Esophagus squamous epithelium (tissue), 5 donors: ENCODE measurements at places on chromosomes 16 and 17.

DNA sequence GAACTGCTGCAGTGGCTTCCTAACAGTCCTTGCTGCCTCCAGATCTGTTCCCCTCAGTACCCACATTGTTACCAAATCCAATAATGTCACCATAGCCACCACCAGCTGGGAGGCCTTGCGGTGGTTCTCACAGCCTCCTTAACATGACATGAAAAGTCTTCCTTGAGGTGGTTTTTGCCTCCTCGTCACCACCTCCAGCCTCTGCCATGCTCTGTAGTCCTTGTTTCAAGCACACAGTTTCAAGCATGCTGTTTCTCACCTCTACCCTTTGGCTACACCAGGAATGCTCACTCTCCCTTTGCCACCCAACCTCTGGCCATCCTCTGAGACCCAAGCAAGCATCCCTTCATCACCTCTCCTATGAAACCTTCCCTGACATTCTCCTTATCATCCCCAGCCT is 47.2 kb downstream of the DNAH9 start:
- DNase-seq, result no peak

DNA sequence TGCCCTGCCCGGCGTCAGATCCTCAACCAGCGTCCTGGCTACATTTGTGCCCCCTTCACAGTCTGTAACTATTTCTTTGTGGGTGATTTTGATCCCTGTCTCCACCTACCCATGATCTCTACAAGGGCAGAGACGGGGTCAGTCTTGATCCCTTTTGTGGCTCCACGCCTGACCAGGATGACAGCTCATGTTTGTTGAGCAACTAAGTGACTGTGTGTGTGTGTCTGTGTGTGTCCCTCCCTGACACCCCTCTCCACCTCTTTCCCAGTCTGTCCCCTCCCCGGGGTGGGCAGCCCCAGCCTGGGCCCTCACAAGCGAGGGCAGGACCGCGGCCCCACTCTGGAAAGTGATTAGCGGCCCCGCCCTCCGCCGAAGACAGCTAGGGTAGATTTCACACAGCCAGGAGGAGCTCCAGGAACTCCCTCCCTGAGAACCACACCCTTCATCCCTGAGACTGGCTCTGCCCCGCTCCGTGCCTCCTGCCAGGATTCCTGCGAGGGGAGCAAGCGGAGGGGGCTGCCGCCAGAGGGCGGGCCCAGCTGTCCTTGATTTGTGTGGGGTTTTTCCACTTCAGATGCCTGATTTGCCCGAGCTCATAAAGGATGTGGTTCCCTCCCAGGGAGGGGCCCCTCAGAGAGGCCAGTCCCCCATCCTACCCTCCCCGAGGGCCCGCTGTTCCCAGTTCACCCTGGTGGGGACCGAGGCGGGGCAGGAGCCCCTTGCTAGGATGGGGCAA is 5.3 kb upstream of the HS3ST6 start:
- DNase-seq, result no peak

DNA sequence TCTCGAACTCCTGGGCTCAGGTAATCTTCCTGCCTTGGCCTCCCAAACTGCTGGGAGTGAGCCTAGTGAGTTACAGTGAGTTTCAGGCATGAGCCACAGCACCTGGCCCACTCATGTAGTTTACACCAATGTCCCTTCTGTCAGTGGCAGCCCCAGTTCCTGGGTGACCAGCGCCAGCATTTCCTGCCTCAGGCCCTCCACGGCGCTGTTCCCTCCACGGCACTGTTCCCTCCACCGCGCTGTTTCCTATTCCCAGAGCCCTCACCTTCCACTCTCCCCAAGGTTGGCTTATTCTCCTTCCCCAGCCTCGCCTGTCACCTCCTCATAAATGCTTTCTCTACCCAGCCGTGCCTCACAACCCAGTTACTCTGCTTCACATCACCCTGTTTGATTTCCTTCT is 32.6 kb downstream of the ITGAE start:
- no peak for DNase-seq

DNA sequence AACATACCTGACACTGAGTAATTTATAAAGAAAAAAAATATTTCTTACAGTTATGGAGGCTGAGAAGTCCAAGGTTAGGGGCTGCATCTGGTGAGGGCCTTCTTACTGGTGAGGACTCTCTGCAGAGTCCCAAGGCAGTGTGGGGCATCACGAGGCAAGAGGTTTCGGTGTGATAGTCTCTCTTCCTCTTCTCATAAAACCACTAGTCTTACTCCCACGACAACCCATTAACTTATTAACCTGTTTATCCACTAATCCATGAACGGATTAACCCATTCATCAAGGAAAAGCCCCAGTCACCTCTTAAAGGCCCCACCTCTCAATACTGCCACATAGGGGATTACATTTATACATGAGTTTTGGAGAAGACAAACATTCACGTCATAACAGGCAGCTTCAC is 20.1 kb downstream of the CIITA start:
- no peak for DNase-seq

DNA sequence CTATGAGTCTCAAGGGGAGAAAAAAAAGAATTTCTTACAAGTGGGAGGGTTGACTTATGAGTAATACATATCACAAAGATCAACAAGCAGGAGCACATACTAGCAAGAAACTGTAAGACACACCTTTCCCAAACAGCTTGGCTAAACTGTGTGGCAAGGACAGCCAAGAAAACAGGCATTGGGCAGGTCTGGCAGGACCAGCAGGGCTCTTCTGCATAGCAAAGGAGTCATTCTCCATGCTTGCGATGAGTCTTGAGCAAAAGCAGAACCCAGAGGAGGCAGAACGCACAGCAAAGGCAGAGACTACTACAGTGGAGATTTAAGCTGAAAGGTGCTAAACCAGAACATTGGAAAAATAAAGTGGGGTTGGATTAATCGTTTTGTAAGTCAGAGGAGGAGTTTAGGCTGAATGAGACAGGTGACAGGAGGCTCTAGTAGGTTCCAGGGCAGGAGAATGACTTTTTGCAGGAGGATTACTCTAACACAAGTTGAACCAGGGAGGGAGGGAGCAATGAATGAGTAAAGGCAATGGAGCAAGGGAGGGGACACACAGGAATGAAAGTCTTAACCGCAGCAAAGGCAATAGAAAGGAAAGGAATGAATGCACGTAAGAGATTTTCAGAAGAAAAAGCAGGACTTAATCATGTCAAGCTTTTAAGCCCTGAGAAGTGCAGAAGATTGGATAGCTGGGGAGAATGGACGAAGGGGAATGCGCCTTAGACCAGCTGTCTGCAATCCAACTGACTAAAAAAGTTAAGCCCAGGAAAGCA is 2.7 kb downstream of the N4BP1 start:
- DNase-seq, result no peak

GRCh38 chr17:65227637-65228036 is 90.5 kb downstream of the RGS9 start:
- no peak for DNase-seq

- no peak for DNase-seq
Observed at GRCh38 chr17:83028851-83029250, 50.6 kb upstream of the METRNL start.

GRCh38 chr17:9676084-9676483 is 30.8 kb downstream of the USP43 start:
- DNase-seq, result no peak

DNA sequence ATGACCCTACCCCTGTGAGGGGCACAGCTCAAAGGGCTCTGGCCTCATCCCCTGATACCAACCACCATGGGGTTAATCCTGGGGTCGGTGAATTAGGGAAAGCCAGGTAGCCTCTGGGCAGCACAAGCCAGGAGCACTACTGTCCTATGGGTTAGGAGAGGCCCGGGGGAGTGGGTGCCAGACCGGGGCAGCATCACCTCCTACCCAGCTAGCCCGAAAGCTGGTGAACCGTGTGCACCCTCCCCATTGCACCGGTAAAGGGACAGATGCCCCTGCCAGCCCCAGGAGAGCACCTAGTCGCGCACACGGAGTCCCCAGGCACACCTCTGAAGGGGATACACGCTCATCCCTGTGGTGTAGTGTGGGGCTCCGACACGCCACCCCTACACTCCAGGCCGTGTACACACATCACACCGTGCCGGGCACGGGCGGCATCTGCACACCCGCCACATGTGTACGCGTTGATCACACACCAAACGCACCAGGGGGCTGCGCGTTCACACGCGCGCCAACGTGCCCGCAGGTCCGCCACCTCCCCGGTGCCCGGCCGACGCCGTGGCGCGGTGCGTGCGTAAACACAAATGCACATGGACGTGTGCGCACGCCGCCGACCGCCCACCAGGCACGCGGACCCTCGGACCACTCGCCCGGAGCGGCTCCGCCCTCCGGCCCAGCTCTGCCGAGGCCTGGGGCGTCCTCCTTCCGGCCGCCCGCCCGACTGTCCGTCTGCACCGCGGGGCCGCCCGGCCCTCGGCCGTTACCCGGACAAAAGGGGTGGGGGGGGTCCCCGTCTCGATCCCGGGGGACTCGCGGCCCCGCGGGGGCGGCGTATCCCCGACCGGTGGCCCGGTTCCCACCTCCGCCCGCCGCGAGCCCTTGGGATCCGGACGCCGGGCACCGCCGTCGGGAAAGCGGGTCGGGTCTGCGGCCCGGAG is 785 bp downstream of the UBALD1 start:
- DNase-seq, result no peak

DNA sequence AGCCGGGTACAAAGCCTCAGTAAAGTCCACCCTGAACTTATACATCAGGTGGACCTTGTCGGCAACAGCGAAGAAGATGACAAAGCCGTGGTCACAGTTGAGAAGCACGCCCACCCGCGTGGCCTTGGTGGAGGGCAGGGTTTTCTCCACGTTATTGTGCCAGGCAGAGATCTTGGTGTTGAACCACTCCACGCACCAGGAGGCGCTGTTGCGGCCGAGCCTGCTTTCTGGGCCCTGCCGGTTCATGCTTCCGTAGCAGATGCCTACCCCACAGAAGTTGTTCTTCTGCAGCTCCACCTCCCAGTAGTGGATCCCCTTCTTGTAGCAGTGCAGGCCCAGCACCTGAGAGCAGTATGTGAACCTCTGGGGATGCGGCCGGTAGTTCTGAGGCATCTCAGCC is 22.1 kb downstream of the TRIM25 start:
- DNase-seq, result no peak

- no peak for DNase-seq
Observed at GRCh38 chr16:4090351-4090851, 25.8 kb downstream of the ADCY9 start.

DNA sequence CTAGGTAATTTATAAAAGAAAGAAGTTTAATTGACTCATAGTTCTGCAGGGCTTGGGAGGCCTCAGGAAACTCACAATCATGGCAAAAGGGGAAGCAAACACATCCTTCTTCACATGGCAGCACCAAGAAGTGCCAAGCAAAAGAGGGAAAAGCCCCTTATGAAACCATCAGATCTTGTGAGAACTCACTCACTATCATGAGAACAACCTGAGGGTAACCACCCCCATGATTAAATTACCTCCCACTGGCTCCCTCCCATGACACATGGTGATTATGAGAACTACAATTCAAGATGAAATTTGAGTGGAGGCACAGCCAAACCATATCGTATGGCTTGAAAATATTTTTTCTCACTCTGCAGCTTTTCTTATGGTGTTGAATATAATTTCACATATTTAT is 151.7 kb downstream of the ANKFN1 start:
- DNase-seq, result no peak

DNA sequence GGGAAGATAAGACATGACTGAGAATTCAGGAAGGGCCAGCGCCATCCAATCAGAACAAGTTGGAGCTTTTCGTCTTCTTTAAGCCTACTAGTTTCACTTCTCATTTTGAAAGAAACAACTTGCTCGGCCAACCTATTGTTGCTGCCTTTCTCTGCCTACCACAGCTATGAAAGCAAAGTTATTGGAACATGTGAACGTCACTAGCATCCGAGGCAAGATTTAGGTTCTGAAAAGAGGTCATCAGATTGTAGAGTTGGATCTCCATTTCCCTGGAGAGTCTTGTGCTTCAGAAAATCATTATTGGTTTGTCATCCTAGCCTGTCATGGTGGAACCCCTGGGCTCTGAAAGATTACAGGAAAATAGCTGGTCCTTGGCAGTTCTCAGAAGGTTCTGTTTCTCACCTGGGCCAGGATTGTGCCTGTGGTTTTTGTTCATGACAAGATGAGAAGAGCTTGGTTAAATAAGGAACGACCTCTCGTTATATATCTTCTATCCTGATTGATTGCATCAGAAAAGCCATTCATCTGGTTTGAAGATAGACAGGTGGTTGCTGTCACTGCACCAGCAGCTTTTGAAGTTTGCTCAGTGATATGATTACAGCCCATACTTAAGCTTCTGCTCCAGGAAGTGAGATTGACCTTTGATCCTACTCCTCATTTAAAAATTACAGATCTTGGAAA is 25.3 kb downstream of the CDH13 start:
- DNase-seq, result no peak

GRCh38 chr16:27921134-27921533 is 142.4 kb downstream of the GSG1L start:
- no peak for DNase-seq

DNA sequence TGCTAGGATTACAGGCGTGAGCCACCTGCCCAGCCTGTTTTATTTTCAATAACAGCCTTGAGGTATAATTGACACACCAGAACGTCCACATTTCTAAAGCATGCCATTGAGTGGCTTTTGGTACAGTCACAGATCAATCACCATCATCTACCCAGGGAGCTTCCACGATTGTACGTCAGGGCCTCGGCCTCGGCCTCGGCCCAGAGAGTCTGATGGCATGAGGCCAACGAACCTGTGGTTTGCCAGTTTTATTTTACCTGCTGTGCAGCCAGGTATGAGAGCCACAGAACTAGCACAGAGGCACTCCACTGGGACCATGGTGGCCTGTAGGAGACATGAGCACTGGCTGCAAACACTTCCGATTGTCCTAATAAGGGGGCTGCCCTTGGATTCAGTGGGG is 8.3 kb downstream of the UBALD1 start:
- no peak for DNase-seq

DNA sequence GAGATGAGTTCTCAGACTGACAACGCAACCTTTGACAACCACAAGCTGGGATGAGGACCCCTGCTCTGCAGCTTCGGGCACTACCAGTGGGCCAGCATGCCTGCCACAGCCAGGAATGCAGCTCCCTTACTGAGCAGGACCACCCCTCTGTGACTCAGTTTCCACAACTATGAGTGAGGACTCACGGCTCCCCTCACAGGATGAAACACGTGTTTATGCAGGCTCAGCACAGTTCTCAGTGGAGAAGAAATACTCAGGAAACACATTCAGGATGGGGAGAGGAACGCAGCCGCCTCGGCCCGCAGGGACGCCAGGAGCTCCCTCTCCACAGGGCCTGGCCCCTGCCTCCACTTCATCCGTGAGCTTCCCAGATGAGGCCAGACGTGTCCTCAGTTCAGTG is 14.1 kb downstream of the DNASE1 start:
- DNase-seq, result no peak

DNA sequence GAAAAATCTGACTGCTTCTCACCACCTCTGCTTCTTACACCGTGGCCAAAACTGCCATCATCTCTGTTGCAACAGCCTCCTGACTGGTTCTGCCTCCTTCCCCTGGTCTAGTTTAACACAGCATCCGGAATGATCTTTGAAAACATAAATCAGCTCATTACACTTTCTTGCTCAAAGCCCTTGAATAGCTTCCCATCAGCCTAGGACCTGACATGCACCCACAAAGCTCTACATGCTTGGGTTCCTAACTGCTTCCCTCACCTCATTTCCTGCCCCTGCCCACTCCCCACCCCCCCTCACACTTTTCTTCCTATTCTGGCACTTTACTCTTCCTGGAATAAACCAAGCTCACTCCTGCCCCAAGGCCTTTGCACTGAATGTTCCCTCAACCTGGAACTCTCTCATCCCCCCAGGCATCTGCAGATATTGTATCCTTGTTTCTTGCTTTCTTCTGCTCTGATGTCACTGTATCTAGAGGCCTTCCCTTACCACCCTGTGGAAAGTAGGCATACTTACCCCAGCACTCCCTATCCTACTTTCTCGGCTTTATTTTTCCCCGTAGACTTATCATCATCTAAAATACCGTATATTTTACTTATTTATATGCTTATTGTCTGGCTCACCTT is 112.4 kb downstream of the FTO start:
- no peak for DNase-seq
